GM20000 (cell line): ENCODE measurements at places on chromosomes 1 and 21.

GRCh38 chr1:22461678-22462527 is 10.3 kb downstream of the ZBTB40 start:
- DNase-seq, result no peak

- peak; percentile 23 for DNase-seq
These were observed 152.5 kb downstream of the CDC7 start for GRCh38 chr1:91653183-91653582.

DNA sequence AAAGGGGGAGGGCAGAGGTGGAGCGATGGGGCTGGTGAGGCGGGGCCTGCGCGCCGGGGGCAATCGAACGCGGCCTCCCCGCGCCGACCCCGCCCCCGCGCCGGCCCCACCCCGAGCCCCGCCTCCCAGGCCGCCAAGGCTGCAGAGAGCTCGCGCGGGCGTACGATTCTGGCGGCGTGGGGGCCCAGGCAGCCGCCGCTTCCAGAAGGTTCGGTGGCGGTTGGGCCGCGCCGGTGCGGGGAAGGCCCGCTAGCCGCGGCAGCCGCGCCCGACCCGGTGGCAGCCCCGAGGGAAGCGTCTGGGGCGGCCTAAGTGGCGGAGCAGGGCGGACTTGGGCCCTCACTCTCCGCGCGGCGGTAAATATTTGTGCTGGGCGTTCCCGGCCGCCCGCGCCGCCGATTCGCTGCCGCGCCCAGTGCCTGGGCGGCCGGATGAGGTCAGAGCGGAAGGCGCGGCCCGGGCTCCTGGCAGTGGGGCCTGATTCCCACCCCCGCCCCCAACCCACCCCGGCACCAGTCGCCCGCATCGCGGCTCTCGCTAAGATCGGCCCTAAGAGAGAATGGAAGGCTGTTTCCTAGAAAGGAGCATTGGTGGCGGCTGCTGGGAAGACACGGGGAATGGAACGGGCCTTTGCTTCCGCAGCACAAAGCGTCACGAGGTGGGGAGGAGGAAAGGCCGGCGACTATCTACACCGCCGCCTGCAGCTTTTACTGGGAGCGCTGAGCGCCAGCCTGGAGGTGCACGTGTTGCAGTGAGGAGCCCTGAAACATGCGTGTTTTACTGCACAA is at the start of gene ACOT7:
Gene ACOT7 (minus strand): TSS at position 368 of the 788 bp plus-strand sequence. CDS start 368 bp downstream, outside the sequence.
- peak; percentile 99 for DNase-seq

DNA sequence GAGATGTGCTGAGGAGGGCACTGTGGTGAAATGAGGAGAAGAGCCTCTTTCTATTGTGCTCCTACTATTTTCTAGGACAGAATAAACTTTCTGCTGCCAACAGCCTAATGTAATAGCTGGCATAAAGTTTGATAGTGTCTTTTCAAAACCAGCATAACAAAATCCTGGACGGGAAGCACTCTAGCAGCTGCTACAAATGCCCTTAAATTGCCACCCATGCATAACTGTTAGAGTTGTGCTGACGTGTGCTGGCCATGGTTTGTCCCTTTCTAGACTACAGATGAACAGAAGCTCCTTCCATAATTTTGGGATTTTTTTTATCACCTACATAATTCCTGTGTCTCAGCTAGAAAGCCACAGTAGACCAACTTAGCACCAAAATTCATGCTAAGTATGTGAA is 88.5 kb upstream of the DEPDC1 start:
- DNase-seq, result no peak

- DNase-seq, result peak; percentile 87
These were observed 30.8 kb upstream of the ABCG1 start for GRCh38 chr21:42187976-42188653.

DNA sequence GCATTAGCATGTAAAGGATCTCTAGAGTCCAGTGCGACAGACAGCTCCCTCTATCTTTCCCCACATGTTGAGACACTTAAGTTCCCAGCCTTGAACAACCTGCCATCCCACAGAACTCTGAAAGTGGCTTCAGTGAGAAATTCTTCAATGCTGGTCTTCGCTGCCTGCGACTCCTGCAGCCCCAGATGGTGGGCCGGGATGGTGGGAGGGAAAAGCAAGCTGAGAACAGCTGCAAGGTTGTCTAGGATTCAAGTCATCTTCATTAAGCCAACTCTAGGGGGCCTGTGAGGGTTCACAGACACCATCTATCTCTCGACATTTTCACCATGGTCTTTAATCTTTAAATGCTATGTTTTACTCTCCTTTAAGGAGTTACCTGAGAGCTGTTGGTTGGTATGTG is 185.5 kb upstream of the C1orf174 start:
- DNase-seq, result no peak

DNA sequence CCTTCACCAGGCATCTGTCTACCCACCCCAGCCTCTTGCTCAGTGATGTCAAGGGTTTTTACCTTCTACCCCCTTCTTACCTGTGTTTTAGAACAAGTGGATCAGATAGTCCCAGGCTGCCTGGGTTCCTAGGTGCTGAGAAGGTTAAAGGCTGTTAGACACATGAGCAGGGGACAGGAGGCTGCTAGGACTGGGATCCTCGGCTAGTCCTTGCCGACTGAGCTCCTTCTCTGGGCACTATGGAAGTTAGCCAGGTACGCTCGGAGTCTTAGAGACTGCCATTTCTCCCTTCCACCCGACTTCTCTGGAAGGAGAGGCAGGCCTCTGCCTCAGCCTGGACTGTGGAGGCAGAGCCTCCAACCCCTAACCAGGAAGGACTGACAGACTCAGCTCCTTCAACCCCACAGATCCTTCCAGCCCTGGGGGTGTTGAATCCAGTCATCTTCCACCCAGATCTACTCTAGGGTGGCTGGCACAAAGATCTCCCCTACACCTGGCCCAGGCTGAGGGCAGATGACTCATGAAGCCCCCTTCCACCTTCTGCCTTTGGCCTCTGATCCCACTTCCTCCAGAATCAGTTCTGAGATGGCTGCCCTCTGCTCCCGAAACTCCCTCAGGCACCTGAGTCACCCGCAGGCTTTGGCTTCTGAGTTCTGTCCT is at the start of gene DYNLT4:
Gene DYNLT4 (minus strand): TSS at position 648 of the 660 bp plus-strand sequence. CDS start 683 bp downstream, outside the sequence.
- DNase-seq, result no peak
